ENCODE measurements at places on chromosomes 2 and 18.

- DNase-seq, result no peak
These were observed 695 bp upstream of the SCYGR2 start for GRCh38 chr2:227597998-227598397.

DNA sequence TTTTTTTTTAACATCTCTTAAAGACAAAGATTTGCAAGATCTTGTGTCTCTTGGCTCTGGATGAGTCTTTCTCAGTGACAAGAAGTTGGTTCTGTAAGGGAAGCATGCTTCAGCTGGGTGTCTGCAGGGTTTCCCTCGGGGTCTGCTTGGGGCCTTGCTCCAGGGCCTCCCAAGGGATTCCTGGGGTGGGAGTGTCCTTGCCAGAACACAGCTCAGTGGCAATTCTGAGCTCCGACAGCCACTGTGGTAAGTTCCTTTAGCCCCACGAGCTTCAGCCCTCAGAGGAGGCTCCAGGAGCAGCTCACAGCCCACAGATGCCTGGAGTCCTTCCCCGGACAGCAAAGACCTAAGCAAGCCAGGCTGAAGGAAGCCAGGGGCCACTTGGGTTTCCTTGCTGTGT is 52.4 kb downstream of the EMX1 start:
- DNase-seq, result no peak

- DNase-seq, result no peak
These were observed 3.6 kb upstream of the PRSS56 start for GRCh38 chr2:232516551-232516950.

DNA sequence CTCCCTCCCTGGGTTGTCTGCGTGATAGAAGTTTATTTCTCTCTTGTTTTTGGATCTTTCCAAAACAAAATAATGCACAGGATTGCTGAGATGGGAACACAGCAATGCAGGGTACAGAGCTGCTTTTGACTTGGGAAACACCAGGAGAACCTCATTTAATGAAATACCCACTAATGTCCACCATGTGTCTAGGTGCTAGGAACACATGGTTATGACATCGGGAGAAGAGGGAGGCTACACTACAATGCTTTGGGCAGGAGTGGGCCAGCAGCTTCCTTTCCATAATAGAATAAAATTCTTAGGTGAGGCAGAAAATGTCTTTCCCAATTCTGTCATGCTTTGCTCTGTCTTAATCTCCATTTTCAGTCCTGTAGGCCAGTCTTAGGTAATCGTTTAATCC is 29.2 kb upstream of the KCNF1 start:
- DNase-seq, result no peak

- DNase-seq, result no peak
These were observed 12.0 kb upstream of the ARHGAP15 start for GRCh38 chr2:143117225-143117624.

DNA sequence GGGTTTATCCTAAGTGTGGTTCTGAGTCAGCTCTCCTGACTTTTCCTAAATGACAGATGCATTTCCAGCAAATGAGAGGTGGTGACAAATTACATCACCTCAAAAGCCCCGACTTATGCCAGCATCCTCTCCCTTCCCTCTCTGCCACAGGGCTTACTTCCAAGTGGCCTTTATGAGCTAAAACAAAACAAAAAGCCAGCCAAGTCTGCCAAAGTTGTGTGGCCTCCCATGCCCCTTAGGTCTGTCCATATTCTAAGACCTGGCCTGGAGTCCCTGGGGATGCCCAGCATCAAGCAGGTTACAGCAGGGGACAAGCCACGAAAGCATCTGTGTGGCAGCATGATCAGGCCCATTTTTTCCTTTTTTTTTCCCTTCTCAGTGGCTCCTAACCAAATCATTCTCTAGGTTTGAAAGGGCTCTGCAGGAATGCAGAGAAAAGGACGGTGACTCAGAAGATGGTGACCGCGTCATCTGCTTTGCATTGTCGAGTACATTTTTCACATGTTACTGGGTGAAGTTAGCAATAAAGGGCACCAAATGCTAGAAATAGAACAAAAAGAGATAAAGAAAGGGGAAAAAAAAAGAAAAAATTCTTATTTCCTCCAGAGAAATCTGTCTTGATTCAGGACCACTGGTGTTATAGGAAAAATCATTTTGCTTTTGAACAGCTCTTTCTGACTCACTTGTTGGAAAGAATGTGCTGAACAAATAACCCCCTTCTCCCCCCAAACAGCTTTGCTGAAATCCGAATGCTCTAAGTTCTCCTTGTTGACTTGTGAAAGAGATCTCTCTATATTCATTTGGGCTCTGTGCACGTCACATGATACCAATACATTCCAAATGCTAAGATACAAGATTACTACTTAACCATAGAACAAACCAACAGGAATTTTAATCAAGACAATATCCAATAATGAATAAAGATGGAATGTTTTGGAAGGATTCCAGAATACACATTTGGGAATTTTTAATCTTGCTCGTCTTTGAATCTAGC is 178.7 kb downstream of the EN1 start:
- DNase-seq, result no peak

GRCh38 chr2:123597988-123598387 is 427.1 kb upstream of the CNTNAP5 start:
- no peak for DNase-seq

GRCh38 chr2:218927876-218928275 is 31.6 kb upstream of the CDK5R2 start:
- DNase-seq, result no peak

DNA sequence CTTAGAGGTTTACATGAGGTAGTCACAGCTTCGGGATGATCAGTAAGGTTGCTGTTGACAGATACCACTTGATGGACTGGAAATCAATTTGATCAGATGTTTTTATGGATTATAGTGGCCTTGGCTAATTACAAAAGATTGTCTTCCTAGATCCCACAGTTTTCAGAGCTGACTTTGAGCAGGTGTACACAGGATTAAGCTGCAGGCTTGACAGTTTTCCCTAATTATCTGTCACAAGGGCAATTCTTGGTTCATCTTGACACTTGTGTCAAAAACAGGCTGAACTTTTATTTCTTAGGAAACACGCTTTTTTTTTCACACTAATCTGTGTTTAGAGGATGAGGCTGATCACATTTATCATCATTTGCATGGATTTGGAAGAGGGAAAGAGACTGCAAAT is 824.0 kb upstream of the PIK3C3 start:
- no peak for DNase-seq

DNA sequence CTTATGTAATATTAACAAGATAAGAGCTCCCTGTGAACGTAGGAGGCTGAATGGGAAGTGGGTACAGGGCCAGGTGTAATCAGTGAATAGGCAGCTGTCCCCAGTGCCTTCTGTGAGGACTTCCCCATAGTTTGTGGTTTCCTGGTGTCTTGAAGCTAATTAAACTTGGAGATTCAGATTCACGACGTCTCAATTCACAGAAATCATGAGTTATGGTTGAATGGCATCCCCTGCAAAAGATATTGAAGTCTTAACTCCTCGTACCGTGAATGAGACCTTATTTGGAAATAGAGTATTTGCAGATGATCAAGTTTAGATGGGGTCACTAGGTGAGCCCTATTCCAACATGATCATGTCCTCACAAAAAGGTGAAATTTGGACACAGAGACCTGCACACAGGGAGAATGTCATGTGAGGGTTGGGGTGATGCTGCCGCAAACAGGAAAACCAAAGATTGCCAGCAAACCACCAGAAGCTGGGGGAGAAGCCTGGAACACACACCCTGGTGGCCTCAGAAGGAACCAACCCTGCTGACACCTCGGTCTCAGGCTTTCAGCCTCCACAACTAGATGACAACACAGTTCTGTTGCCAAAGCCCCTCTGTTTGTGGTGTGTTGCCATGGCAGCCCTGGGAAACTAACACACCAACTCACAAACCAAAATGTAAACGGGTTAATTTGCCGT is 13.2 kb downstream of the ARL4C start:
- DNase-seq, result no peak

GRCh38 chr18:154151-154550 is 4.2 kb upstream of the USP14 start:
- no peak for DNase-seq

GRCh38 chr2:113281910-113282746 is 3.4 kb upstream of the PAX8 start:
- no peak for DNase-seq

DNA sequence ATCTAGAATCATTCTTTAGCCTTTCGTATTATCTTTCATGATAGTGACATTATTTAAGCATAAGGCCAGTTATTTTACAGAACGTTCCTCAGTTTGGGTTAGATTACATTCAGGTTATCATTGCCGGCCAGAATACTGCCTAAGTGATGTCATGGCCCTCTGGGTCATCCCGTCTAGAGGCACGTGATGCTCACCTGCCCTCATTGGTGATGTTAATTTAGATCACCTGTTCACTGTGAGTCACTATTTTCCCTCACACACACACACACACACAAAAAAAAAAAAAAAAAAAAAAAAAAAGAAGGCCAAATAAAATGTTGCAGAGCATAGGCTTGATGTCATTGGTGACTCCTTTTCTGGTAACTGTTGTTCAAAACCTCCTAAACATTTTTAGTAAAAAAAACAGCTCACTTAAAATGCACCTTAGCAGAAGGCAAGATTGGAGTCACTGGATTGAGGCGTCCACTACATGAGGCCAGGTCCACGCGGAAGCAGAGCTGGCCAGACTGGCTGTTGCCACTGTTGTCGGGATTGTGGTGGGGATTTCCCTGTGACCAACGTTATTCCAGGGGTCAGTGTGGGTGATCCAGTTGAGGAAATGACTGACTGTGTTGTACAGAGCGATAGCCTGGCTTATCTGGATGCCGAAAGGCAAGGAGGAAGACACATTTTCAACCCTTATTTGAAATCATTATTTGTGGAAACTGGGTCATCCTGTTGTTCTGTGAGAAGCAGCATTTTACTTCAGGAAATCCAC is 52.1 kb upstream of the CNGA3 start:
- no peak for DNase-seq

DNA sequence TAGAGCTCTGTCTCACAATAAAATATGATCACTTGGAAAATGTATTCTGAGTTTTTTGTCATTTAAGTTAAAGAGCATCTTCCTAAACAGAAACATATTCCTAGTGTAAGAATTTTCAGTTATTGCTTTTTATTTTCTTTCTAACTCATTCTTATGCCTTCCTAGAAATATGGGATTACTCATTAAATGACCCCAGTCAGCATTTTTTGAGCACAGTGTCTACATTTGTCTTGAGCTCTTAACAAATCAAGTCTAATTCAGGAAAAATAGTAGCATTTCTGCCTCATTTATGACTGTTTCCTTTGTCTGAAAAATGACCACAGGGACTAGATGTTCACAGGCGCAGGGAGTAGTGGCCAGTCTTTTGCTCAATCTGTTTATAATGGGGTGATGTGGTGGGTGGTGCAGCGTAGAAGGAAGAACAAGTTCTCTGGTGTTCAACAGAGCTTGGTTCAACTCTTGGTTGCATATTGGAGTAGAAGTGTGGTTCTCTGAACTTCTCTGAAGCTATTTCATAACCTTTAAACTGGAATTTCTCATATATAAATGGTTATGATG is 267.1 kb downstream of the CYRIA start:
- DNase-seq, result no peak

DNA sequence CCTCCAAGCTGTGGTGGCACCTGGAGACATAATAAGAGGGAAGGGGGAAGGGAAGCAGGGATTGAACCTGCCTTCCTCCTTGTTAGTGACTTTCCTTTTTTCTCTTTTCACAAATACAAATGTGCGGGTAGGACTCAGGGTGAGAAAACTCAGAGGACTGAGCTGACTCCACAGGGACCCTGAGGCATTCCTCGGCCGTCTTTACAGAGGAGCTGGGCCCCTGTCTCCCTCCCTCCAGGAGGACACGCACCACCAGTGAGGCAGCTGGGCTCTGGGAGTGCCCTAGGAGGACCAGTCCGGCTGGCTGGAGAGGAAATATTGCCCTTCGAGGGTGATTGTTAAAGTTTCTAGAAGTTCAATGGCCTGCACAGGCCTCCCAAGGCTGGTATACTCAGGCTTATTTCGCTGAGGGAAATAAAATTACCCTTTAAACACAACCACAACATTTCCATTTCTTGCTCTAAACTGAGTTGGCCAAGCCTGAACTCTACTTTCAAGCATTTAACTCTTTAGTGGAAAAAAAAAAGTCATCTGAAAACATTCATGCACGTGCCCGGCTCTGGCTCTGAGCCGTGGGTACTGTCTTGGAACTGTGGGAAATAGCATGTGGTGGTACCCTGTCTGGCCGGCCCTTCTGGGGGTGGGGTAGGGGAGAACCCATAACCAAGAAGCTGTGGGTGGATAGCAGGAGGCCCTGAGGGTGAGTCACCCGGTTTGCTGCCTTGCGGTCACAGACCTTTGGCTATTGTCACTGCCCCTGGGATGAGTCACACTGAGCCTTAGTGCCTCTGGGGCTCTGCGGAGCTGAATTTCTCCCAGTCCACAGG is 116.0 kb downstream of the COPS8 start:
- no peak for DNase-seq

DNA sequence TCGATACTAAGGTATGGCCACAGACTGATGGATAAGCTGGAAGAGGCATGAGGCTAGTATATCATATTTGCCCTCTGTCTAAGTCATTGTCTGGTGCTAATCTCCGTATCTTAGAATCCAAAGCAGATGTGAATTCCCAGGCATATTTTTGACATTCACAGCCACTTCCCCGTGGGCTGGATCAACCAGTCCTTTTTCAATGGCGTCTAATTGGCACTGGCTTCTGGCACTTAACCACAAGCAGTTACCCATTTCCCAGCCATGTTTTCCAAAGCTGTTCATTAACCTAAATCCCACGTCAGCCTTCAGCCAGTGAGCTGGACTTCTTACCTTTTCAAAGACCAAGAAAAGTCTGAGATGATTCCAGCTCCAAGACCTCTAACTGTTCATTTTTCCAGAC is 20.7 kb upstream of the ZNF407 start:
- no peak for DNase-seq

GRCh38 chr18:31658670-31659575 is 25.5 kb downstream of the B4GALT6 start:
- DNase-seq, result no peak

- no peak for DNase-seq
These were observed 181.1 kb upstream of the ACAA2 start for GRCh38 chr18:49994410-49994809.

DNA sequence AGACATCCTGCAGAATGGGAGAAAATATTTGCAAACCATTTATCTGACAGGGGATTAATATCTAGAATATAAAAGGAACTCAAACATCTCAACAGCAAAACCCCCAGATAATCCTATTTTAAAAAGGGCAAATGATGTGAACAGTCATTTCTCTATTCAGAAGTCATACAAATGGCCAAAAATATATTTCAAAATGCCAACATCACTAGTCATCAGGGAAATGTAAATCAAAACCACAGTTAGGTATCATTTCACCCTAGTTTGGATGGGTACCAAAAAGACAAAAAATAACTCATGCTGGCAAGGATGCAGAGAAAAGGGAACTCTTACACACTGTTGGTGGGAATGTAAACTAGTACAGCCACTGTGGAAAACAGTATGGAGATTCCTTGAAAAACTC is 70.0 kb downstream of the TBR1 start:
- no peak for DNase-seq

- DNase-seq, result no peak
These were observed 6.2 kb upstream of the CIDEA start for GRCh38 chr18:12247946-12248345.

DNA sequence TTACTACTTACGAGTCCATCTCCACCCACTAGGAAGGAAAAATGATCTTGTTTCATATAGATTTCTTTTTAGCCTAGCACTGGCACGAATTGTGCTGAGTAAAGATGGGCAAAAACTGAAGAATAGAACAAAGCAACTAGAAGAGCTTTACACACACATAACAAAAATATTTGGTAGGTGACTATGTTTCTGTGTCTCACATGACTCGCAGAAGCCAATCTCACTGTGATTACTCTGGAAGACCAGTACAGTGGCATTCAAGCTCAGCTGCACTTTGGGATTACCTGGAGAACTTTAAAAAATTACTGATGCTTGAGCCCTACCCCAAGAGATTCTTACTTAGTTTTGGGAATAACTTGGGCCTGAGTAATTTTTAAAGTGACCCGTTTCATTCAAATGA is 378.7 kb downstream of the METTL4 start:
- DNase-seq, result no peak
